ENCODE measurements at places on chromosomes 2 and 18.

DNA sequence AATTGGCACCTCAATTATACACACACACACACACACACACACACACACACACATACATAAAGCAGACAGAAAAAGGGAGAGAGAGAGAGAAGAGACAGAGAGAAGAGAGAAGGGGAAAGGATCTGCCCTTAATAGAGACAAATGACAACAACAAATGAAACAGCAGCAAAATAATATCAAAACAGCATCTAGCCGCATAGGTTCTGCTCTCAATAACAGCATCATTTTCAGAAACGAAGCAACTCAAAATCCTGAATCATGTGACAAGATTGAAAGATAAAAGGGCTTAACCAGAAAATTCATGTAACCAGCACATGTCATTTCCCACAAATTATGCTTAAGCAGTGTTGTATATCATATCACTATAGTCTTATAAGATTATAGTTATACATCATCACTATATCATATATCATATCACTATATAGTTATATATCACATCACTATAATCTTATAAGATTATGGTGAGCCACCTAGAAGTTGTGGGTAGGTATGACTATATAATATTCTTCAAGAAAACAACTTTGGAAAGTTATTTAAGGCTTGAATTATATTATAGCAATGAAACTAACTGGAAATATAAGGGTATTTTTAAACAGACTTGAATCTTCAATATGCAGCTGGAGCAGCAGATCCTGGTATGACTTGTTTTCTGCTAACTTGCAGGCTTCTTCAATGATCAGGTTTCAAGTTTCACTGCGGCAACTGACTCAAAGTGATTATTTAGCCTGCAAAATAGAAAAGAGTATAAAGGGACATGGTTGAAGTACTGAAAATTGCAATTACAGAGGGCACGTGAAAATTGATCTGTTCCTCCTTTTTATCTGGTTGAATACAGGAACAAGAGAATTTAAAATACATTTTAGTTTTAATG, 16.1 kb upstream of the VPS54 start:
- no peak for DNase-seq

DNA sequence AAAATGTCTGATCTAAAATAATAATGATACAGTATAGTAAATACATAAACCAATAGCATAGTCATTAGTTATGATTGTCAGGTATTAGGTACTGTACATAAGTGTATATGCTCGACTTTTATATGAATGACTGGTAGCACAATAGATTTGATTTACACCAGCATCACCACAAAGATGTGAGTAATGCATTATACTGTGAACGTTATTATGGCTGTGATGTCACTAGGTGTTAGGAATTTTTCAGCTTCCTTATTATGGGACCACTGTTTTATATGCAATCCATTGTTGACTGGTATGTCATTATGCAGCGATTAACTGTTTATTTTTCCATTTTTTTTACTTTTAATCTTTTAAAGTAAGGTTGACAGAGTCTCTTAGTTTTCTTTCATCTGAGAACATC, 23.7 kb downstream of the ATP9B start:
- no peak for DNase-seq

GRCh38 chr2:98895221-98895620, 40.8 kb downstream of the CRACDL start:
- DNase-seq = no peak

- DNase-seq = peak; percentile 21
Measured at GRCh38 chr2:226325526-226325925, 474.1 kb downstream of the IRS1 start.

DNA sequence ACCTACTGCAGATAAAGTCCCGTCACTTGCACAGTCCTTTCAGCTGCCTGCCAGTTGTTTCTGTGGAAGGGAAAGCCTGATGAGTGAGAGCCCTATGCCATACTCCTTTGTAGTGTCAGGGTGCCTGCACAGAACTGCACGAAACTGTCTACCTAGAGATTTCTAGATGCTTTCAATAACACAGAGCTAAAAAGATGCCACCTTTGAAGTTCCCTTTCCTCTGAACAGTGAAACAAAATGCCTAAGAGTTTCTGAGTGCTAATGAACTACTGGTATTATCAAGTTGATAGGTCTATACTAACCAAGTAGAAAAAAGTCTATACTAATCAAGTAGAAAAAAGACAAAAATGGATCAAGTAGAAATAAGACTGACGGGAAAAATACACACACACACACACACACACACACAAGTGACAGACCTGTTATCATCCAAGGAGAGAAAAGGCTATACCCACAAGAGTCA, 79.0 kb downstream of the TLK1 start:
- DNase-seq = no peak

GRCh38 chr2:121858369-121858768, 102.9 kb downstream of the TSN start:
- no peak for DNase-seq

GRCh38 chr2:127843677-127844076, 14.3 kb downstream of the POLR2D start:
- DNase-seq = no peak

GRCh38 chr2:29519338-29519925, 402.0 kb downstream of the ALK start:
- DNase-seq = peak; percentile 38

GRCh38 chr2:210460322-210461227, 16.0 kb downstream of the LANCL1 start:
- no peak for DNase-seq

DNA sequence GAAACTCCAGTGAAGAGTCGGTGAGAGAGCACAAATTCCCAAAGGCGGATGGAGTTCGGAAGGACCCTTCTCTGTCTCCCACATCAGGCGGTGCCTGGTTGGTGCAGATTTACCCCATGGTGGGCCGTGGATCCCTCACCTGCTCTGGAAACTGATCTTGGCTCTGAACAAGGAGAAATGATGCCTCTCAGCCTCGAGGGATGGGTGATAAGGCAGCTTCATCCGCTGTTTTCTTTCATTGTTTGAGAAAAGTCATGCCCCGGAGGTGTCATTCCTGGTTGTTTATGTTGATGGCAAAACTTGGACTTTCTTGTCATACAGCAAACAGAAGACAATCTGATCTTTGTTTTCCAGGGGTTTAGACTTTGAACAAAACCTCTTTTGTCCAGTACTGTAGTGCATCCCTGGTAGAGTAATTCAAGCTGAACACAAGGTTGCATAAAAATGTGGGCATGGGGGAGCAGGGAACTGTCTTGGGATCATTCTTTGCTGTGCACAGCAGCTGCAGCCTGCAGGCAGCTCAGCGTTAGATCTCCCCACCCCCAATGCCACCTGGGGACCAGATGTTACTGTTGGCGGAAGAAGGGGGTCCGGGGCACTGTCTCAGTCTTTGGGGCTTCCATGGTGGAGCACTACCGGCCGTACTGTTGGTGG, 81.3 kb downstream of the NFATC1 start:
- DNase-seq = no peak

DNA sequence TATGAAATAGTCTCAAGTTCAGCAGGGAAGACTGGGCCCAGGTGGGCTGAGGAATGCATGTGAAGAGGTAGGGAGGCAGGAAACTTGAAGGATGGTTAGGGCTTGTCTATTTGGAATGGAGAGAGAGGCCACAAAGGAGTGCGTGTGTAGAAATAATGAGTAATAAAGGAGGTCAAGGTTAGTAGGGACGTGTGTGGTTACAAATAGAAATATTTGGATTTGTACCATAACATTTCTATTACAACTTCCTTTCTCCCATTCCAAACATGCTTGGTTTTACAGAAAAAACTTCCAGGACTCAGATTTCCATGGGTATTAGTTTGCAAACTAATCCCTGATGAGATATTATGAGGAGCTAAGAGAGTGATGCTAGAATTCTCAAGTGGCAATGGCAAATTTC, 280.6 kb downstream of the NCKAP5 start:
- DNase-seq = peak; percentile 63

GRCh38 chr2:144529841-144530240, 9.9 kb upstream of the ZEB2 start:
- DNase-seq = no peak

GRCh38 chr2:177171418-177171865, 41.2 kb upstream of the HNRNPA3 start:
- peak; percentile 45 for DNase-seq

DNA sequence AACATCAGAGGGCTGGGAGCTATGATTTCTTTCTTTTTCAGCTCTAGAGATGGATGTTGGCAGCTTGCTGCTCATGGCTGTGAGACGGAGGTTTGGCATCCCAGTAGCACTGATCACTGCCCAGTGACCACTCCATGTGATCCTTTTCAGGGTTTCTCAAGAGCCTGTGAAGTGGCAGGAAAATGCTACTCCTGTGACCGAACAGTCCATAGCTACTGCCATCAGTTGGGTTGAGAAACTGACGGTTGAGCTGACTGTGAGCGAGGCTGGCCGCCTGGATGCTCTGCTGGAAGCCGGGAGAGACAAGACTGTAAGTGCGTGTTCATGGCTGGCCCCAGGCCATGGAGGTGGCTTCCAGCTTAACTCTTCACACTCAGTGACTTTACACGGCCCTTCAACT, 34.2 kb downstream of the VWA3B start:
- no peak for DNase-seq

DNA sequence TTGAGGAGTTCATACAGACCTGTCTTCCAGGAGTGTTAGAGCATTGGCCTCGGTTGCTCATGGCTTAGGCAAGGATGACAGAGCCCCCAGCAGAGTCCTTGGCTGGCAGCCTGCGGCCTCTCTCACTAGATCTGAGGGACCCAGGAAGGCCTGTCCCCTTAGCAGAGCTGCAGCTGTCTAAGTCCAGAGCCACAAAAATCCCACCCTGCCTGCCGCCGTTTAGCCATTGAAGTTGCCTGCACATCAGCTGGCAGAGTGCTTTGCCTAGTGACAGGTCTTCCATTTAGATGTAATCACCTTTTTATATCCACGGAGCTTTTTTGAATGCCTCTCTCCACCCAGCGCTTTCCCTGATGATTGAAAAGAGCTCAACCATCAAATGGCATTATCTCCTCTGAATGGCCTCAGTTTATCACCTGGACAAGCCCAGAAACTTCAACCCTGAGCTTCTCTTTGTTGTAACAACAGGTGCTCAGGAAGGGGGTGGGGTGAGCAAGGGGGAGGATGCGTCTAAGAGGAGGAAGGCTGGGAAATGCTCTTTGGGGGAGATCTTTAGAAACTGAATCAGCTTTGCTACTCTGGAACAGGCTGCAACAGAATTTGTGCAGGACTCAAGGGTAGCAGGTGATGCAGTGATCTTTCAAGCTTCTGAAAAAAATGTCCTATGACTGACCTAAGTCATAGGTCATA, 71.9 kb downstream of the TNP1 start:
- DNase-seq = no peak

DNA sequence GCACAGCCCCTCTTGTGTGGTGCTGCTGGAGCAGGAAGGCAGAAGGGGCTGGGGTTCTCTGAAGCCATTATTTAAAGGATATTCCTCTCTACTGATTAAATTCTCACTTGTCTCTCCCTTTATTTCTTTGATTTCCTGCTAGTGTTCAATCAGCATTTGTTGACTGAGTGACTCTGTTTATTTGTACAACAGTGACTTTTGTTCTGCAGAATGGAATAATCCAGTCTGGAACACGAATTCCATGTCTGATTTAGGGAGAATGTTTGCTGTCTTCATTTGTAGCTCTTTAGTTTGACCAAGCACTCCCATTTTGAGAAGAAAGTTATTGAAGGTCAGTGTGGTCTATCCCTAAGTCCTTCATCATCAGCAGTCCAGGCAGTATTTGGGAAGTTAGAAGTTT, 141.2 kb downstream of the SETBP1 start:
- no peak for DNase-seq

GRCh38 chr18:32469190-32469651, 1.5 kb downstream of the GAREM1 start:
- DNase-seq = peak; percentile 67

- peak; percentile 53 for DNase-seq
Measured at GRCh38 chr2:37588316-37588777, 83.1 kb downstream of the CDC42EP3 start.

DNA sequence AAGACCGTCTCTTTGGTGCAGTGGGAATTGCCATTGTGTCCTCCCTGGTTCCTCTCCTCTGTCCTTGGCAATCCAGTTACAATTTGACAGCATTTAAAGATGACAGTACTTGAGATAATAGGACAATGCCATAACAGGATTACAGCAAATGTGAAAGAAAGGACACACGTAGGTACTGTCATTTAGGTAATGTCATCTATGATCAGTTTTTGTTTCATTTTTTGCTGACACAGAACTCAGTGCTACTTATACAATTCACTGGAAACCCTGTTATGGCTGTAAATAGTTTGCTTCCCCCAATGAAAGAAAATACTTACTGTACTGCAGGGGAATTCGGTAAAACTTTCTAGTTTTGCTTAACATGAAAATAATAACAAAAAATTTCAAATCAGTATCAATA, 65.2 kb downstream of the BCL11A start:
- DNase-seq = no peak

DNA sequence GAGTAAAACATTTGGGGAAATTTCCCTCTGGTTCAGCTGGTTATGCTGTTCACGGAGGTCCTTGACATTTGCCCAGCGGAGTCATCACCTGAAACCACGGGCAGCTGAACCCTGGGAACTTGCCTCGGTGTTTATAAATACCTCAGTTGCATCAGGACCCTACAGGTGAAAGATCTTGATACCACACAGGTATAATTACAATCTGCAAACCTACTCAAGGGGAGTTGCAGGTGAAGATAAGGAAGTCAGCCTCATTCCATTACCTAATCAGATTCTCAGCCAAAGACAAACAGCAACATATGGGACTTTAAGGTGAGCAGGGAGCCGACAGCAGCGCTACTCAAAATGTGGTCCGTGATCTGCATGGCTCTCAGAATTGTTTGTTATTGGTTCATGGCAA, 37.0 kb upstream of the ATIC start:
- DNase-seq = no peak

GRCh38 chr2:45759310-45759851, 107.9 kb downstream of the PRKCE start:
- DNase-seq = peak; percentile 84

GRCh38 chr2:241833101-241833663, 24.2 kb downstream of the NEU4 start:
- no peak for DNase-seq

DNA sequence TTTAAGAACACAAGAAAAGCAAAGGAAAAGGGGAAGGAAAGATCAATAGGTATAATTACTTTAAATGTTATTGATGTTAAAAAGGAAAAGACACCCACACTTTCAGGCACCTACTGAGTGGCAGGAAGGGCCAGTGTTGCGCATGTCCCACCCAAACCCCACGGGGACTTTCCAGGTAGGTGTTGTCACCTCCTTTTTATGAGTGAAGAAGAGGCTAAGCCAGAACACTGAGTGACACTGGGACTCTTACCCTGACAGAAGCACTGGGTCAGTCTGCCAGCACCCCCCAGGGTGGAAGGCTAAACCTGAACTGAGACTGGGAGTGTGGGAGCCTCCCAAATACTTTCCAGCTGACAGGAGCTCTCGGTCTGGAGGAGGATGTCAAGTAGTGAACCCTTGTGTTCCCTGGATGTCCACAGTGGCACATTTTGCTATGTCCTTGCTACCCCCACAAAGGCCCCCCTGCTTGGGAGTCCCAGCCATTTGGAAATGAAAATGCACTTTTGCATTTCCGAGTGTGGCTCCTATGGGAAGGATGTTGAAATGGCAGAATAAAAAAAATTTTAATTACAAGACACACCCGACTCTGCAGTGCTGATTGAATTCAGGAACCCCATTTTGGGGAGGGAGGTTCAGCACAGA, 90.9 kb upstream of the SMAD2 start:
- no peak for DNase-seq

GRCh38 chr2:168614172-168615018, 158.3 kb downstream of the CERS6 start:
- DNase-seq = no peak

- no peak for DNase-seq
Measured at GRCh38 chr2:19833978-19834377, 67.8 kb downstream of the TTC32 start.

Measured in mesenchymal stem cell (in vitro differentiated cells and primary cell).